ENCODE measurements at places on chromosomes 5 and 9.

GRCh38 chr9:125507226-125507625 is 199.8 kb downstream of the MAPKAP1 start:
- no peak for DNase-seq

DNA sequence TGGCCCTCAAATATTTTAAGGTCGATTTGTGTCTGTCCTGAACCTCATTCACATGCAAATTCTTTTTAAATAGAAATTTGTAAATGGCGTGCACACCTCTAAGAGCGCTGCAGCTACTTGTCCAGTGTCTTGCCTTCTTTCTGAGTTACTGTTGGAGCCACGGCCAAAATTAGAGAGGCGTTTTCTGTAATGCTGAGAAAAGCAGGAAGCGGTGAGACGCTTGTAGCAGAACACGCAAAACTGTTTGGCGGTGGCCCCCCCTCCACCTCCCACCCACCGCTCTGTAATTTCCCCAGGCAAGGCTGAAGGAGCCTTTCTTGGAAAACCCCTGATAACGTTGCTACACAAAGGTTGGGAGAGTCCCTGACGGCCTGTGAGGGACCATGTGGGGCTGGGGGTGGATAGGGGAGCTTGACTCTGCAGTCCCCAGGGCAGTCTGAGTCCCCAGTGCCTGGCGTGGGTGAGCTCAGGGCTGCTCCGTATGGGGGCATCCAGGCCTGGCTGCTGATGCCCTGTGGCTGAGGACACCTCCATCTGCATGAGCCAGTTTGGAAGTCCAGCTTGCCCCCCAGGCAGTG is 96.5 kb downstream of the GADD45G start:
- DNase-seq: no peak

GRCh38 chr5:42761791-42762190 is 5.2 kb downstream of the CCDC152 start:
- DNase-seq: no peak

- DNase-seq: no peak
These were observed 10.3 kb downstream of the LYSMD3 start for GRCh38 chr5:90519081-90519480.

- DNase-seq: no peak
These were observed 5.3 kb downstream of the SETD9 start for GRCh38 chr5:56914678-56915077.

- no peak for DNase-seq
These were observed 226.9 kb downstream of the MAN2A1 start for GRCh38 chr5:109916481-109917153.

- no peak for DNase-seq
These were observed 121.6 kb upstream of the FST start for GRCh38 chr5:53358794-53359193.
